ENCODE measurements at places on chromosomes 7 and 10.

- DNase-seq = no peak
Observed at GRCh38 chr10:103672345-103672744, 178.8 kb downstream of the NEURL1 start.

GRCh38 chr7:151917791-151918509 is 38.3 kb upstream of the GALNTL5 start:
- no peak for DNase-seq

DNA sequence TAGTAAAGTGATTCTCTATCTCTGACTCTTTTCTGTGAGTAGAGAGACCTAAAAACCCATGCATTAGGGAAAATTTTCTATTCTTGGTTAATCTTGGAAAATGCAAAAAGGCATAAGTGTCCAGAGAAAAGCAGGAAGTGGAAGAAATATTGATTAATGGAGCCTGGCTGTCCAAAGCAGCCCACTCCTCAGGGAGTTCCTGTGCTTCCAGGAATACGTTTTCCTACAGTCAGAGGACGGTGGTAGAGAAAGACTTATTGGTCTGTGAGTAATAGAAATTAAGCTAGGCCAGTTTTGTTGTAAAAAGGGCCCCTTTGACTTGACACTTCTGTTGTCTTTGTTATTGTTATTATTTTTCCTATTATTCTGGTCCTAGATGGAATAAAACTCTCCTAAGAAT is 157.8 kb downstream of the NRP1 start:
- no peak for DNase-seq

- no peak for DNase-seq
Observed at GRCh38 chr10:116017405-116017804, 255.6 kb downstream of the GFRA1 start.

DNA sequence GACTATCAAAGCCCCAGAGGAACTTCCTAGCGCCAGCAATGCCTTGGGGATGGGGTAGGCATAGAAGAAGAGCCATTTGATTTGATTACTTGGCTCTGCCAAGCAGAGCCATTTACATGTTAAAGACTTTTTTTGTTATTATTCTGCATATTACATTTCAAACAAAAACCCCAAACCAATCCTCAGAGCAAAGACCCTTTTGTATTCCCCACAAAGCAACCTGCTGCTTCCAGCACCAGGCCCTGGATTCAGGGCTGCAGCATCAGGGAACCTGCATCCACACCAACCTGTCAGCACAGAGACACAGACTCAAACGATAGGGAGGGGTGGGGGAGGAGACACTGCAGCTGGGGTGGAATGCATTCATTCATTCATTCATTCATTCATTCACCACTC is 73.2 kb downstream of the GRID1 start:
- no peak for DNase-seq

DNA sequence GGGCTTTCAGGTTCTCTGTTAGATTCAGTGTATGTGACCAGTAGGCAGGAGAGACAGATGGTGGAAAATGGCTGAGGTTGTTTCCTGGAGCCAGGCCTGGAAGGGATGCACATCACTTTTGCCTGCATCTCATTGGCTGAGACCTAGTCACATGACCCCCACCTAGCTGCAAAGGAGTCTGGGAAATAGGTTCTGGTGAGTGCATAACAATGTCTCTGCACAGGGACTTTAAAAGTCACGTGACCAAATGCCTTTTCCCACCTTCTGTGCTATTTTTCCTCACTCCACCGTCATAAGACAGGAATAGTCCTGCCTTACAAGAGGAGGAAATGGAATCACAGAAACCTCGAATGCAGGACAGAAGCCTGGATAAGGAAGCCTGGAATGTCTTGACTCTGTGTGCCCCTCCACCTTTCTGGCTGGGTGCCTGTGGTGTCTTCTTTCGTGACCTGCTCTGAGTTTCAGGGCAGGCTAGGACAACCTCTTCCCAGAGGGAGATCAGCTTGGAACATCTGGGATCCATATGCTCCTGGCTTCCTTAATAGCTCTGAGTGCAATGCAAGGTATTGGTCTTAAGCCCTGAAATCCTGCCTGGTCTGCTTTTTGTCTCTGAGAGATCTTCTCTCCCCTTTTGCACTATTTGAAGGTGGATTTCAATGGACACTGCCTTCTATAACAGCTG is 139.9 kb upstream of the ZNF438 start:
- no peak for DNase-seq

DNA sequence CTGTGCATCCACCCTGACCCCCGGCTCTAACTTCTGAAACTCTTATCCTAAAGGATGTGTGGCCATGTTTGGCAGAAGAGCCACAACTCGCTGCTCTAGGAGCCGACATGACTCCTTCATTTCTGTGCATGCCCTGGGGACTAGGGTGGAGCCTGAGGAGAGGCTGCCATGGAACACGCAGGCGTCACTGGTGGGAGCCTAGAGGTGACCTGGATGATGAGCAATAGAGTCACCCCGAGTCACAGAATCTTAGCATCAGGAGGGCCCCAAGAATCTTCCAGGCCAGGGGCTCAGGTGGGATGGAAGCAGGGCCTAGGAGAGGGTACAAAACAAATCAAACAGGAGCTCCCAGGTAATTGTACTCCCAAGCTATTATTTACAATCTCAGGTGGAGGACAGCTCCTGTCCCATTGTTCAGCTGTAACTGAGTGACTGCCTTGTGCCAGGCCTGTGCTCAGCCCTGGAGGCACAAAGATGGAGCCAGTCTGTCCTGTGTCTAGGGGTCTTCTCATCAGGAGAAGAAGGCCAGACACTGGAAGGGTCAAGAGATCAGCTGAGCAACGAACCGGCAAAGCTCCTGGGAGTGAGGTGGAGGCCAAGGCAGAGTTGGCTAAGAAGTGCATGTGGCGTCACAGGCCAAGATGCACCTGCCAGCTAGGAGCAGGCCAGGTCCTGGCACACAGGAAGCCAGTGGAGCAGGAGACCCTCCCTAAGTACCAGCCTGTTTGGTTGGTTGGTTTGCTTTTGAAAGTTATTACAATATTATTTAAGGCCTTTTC is 5.8 kb upstream of the ZNF22 start:
- DNase-seq = no peak

- no peak for DNase-seq
Observed at GRCh38 chr10:121661451-121661851, 63.2 kb upstream of the FGFR2 start.
